PC-9 (cell line): ENCODE measurements at places on chromosomes 1 and 21. TPM values are rescaled to one million over a fixed set of nuclear protein-coding genes. Genes with fewer than 3 reads are reported as not detected.

DNA sequence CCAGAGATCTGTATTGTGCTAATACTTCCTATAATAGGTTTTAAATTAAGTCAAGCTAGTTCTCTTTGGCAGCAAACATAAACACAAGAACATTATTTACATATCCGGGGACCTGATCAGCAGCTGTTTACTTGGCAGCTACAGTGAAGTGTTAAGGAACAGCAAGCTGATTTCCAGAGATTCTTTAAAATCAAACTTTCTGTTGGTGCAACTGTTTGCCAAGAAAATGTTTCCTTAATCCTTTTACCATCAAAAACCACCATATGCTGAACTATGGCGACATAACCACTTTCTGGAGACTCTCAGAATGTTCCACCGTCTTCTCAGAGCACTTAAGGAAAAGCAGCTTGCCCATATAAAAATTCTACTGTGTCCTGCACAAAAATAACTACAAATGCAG lies 107.0 kb upstream of the KRTAP19-8 start:
- DNase-seq, result no peak

DNA sequence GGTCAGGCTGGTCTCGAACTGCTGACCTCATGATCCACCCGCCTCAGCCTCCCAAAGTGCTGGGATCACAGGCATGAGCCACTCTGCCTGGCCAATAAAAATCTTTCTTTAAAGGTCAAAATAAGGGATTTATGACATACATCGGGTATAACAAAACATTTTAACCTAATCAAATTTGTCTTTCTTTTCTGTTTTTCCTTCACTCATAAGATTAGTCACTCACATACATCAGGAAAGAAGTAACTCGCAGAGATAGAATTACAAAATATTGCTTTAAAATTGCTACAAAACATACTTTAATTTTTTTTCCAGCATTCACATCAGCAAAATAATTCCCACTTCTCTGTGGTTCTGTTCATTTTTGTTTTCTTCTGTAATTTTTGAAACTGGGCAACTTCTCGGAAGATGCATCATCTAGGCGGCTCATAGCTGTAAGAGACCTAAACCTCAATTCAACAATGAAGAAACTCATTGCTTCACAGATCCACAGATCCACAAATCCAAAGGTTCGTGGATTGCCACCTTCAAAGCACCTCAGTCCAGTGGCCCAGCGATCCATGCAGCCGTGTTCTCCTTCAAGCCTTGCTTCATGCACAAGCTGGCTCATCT lies 39.7 kb downstream of the NEK2 start:
- no peak for DNase-seq

Gene GPR153
- 7.9 and 8.0 TPM in 2 replicates for total RNA-seq

DNA sequence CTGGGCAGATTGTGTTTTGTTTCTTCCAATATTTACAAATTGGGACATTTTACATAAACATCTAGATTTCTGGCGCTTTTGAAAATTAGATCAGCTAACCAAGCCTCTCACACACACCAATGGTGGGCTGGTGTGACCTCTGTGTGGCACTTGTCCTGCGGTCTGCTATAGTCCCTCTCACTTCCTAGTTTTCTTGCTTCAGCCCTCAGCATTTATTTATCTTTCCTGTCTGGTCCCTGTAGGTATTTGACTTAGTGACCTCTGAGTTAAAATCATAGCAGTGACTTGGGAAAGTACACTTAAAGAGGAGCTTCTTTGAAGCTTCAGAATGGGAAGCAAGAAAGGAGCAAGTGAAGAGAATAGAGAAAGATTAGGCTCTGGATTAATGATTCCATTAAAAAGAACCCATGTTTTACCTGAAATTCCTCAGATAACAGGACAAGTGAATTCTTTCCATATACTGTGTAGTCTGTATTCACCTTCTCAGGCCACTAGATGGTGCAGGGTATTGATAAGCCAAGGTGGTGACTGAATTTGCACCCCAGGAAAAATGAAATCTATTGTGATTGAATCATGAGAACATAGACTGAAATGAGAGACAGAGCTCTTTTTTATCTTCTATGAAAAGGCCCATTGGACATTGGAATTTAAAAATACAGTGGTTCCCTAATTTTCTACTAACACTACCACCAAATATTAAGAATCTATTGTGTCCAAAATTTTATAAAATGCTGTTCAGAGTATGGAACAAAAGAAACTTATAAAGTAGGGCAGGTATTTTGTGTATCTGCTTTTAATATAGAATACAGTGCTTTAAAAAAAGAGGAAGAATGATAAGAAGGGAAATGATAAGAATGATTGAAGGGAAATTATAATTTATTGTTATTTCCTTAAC lies 7.1 kb upstream of the DIPK1A start:
- no peak for DNase-seq

GRCh38 chr1:22592919-22593790 lies 29.9 kb downstream of the EPHA8 start:
- DNase-seq, result no peak

Gene KCNJ9
- total RNA-seq, result not detected in 2 replicates

- DNase-seq, result no peak
Measured at GRCh38 chr1:204268101-204268500, 54.3 kb upstream of the GOLT1A start.

DNA sequence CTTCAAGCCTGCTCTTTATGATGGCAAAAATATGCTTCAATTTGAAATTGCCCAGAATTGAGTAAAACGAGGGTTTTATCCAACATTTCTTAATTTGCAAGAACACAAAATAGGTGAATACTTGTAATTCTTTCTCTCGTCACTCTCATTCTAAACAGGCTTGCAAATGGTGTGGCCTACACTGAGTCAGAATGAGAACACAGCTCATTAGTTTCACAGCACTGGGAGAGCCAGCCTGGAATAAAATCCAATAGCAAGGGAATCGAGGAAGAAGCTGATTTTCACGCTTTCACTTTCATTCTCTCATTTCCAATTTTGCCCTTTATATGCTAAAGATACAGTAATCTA lies 537.5 kb downstream of the LTN1 start:
- no peak for DNase-seq

DNA sequence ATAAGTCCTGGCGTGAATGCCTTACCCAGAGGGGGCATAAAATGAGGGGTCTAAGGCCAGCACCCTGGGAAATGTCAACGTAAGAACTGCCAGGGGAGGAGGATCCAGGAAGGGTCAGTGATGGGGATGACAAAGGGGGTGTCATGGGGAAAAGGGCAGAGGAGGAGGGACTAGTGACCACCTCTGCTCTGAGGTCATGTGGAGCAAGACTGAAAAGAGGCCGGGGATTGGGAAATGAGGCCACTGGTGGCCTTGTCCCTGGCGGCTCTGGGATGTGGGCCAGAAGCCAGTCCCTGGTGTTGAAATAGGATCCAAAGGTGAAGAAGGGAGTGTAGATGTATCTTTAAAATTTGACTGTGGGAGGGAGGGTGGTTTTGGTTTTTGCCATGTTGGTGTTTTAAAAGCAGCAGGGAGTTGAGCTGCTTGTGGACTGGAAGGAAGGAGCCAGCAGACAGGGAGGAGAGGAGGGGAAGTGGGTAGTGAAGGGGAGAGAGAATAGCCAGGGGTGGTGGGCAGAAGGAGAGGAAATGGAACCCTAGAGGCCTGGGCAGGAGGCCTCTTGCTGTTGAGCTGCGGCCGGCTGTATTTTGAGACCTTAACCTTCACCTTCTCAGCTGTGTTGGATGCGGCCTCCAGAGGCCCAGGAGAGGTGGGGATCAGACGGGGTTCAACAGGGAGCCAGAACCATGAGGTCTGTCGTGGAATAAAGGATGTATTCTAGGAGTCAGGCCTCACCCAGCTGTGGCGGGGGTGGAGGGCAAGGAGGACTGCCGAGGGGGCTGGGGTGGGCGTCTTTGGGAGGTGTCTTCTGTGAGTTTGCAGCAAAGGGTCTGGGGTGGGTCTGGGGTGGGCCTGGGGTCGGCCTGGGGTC lies 92.5 kb downstream of the DHRS3 start:
- no peak for DNase-seq

DNA sequence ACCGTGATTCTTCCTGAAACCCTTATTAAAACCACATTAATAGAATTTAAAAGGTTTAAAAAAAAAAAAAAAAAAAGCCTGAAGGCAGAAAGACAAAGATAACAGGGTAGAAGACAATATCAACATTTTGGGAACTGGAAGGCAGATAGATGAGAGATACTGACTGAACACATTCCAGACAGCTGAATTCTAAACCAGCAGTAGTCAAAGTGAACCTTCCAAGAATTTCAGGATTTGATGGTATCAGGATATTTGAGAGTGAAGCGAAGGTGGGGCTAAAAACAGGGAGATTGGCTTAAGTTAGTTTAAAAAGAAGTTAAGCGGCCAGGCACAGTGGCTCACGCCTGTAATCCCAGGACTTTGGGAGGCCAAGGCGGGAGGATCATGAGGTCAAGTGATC lies 5.3 kb upstream of the CXADR start:
- no peak for DNase-seq

Gene LEFTY1
- not detected in 2 replicates for total RNA-seq

- DNase-seq, result peak; percentile 86
Measured at GRCh38 chr1:204623365-204623893, 62.1 kb downstream of the LRRN2 start.

DNA sequence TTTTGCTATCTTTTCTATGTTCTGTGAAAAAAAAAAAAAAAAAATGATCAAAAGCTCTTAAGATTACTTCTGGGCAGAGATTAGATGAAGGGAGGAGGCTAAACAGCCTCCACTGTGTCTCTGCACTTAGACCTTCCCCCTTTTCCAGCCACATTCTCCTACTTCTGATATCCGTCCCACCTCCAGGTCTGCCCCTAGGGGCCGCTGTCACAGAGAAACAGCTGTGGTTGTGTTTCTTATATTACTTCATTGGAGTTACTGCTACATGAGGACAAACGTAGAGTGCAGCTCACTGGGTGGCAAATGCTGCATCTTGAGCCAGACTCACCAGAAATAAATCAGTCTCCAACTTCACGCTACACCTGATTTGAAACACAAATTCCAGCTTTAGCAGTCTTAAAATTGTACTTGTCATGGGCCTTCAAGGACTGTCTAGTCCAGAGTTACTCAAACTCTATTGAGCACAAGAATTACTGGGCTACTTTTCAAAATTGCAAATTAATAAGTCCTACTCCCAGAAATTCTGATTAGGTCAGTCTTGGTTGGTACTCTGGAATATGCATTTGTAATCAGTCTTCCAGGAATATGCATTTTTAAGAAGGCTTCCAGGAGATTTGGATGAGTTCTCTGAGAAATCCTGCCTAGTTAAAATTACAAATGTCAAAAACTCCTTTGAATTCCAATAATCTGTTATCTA lies 125.2 kb upstream of the PTBP2 start:
- DNase-seq, result peak; percentile 8

DNA sequence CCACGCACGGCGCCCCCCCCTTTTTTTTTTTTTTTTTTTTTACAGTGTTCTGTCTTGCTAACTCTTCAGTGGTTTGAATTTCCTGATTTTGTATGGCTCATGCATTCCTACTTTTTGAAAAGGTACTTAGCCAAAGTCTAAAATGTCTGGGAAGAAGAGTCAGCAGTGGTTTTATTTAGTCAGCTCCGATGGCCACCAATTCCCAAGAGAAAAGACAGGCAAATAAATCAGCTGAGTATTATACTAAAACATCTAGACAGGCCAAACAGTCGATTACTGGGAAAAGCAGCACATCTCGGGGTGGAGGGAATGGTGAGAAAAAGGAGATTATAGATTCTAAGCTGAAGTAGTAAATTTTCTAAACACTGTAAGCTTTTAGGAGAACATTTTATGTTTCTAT lies 192.5 kb upstream of the ZRANB2 start:
- DNase-seq, result no peak

GRCh38 chr1:113802367-113803007 lies 9.8 kb downstream of the RSBN1 start:
- DNase-seq, result no peak

DNA sequence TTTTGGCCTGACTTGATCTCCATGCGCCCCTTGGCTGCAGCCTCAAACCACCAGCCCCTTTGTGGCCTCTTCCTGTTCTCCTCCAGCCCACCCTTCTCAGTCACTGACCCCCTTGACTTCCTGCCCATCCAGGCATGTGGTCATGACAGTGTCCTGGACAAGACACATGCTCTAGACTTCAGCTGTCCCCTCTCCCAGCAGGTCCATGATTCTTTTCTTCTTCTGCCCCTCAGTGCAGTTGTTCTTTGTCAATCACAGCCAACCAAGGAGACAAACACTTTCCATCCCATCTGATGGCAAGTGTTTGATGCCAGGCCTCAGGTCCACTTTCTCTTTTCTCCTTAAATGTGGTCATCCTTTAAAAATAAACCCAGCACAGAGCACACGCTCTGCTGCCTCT lies 49.7 kb downstream of the SYT6 start:
- DNase-seq, result no peak

GRCh38 chr1:153538315-153538821 lies 2.4 kb downstream of the S100A5 start:
- no peak for DNase-seq

DNA sequence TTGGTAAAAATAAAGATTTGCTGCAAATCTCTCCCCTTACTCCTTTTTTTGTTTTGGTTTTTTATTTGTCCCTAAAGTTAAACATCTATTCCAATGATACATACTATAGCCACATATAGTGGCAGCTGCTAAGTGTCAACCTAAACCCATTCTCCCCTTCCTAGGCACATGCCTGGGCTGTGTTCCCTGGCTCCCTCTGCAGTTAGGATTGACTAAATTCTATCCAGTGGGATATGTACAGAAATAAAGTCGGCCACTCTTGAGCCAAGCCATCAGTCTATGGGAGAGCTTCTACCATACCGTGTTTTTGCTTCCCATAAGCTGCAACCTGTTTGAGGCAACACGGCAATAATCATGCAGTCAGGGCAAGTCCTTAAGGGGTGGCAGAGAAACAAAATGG lies 23.6 kb downstream of the MCOLN3 start:
- DNase-seq, result no peak

GRCh38 chr1:29425631-29426030 lies 189.3 kb downstream of the PTPRU start:
- DNase-seq, result no peak

Gene CASQ2
- not detected in 2 replicates for total RNA-seq

- DNase-seq, result no peak
Measured at GRCh38 chr1:81695741-81696140, 105.0 kb upstream of the ADGRL2 start.

DNA sequence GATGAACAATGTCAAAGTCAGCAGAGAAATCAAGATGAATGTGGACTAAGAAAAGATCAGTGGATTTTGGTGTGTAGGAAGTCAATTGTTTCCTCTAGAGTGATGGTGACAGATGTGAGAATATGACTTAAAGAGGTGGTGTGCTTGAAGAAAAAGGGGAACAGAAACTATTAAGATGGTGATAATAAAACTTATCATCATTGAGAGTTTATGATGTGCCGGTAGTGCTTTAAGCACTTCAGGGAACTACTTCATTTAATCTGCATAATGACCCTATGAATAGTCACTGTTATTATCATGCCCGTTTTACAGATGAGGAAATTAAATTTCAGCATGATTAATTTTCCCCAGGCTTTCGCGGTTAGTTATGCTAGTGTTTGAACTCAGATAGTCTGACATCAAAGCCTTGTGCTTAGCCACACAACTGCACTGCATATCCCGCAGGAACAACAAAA lies 246.9 kb upstream of the LRRC7 start:
- DNase-seq, result no peak

DNA sequence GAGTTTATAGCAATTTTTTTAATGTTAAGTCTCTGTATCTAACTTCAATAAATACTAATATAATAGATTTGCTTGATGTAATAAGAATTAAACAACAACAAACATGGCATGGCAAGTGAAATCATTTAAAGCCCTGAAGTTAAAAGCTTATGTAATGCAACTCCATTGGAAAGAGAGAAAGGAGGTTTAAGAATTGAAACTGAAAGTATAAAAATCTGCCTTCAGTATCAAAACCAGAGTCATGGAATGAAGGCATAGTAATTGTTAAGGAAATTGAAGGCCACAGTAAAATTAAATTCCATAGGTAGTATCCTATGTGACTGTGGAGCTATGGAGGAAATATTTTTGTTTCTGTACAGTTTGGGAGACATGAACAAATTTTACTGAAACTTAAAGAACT lies 55.1 kb downstream of the PRDX6 start:
- DNase-seq, result no peak
